ENCODE measurements at places on chromosomes 1 and 21.

DNA sequence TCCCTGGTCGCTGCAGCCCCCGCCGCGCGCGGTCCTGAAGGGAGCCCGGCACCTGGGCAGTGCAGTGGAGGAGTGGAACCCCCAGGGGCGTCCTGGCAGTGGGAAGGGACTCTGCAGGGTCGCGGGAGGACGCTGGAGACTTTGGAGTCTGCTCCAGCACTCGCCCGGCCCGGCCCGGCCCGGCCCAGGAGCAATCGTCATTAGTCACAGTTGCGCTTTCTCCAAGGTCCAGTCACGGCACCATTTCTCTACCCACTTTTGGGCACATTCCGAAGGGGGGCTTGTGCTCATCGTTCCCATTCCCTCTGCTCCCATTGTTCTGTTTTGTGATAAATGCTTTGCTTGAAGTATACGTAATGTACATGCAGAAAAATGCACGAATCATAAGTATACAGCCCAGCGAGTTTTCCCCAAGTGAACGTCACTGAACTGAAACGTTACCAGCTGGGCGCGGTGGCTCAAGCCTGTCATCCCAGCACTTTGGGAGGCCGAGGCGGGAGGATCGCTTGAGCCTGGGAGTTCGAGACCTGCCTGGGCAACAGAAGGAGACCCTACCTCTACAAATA lies 999 bp downstream of the THAP3 start:
- no peak for DNase-seq

DNA sequence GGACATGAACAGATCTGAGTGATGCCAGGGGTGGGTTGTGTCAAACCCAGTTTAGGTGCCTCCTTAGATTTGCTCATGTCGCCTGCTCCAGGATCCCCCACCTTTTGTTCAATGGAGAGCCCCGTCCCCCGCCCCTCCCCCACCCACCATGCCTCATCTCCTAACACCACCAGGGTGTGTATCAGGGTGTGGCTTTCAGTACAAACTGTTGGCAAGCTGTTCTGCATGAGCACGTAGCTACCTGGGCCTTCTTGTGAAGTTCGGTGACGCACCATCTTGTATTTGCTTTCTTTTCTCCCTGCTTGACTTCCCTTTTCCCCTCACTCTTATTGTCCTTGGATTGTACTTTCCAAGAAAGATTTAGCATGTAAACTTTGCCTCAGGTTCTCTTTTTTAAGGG lies 94.8 kb downstream of the EBNA1BP2 start:
- no peak for DNase-seq

GRCh38 chr21:42641311-42642218 lies 11.9 kb upstream of the PDE9A start:
- DNase-seq, result no peak

- no peak for DNase-seq
Measured at GRCh38 chr1:47424336-47424982, 8.4 kb downstream of the FOXE3 start.

DNA sequence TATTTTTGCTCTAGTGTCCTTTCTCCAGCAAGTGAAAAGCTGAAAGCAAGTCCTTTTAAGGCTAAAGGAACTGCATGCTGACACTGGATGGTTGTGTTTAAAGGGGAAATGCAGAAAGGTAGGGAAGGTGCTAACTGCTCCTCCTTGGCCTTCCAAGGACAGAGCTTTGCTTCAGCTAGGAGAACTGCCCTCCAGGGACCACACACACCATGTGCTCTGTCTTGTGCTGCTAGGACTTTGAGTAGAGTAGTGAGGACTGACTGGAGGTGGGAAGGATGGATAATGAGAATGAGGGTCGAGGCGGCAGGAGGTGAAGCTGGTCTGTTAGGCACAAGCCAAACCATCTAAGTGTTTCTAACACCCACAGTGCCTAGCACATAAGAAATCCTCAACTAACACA lies 77.9 kb downstream of the WDR3 start:
- DNase-seq, result no peak

DNA sequence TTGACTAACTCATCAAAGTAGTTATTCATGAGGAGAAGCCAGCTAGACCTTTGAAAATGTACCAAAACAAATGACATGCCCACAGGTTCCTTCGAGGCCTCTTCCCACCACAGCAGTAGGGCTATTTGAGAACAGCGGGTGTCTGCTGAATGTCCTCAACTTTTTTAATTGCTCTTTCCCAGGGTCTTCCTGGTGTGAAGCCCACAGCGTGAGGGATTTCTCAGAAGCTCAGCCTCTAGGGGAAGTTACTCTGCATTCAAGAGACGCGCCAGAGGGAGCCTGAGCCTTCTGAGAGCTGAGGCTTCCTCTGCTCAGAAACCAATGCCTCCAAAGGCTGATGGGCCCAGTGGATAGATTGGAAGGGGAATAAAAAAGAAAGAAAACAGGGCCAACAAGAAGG lies 153.6 kb downstream of the OLFM3 start:
- no peak for DNase-seq

Measured in GM19239 (cell line).